ENCODE measurements at places on chromosomes 12 and 14.

GRCh38 chr12:107329569-107330324 is 236.4 kb upstream of the CRY1 start:
- DNase-seq, result no peak

DNA sequence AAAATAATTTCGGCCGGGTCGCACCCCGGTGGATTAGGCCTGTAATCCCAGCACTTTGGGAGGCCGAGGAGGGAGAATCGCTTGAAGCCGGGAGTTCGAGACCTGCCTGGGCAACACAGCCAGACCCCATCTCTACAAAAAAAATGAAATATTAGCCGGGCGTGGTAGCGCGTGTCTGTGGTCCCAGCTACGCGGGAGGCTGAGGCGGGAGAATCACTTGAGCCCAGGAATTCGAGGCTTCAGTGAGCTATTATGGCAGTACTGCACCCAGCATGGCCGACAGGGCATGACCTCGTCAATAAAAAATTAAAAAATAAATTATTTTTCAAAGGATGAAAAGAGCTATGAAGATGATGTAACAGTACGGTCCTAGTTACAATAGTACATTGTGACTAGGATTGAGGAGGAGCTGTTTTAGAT is 523 bp downstream of the GTF2H3 start:
- DNase-seq, result no peak

DNA sequence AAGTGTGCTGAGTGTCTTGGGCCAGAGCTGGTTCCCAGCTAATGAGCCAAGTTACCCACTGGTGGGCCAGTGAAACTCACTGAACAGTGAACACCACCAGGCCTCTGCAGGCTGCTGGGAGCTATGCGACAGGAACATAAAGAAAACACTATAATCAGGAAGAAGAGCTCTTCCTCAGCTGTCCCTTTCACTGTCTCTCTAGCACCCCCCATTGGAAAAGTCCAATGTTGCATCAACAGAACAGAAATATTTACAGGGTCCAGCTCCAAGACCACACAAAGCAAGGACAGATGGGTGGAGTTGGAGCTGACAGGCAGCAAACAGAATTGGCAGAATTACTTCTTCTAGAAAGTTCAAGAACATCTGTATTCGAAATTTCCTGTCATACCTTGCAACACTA is 903.6 kb upstream of the TMEM132C start:
- no peak for DNase-seq

GRCh38 chr14:59627011-59627520 is 50.5 kb upstream of the CCDC175 start:
- DNase-seq, result no peak

DNA sequence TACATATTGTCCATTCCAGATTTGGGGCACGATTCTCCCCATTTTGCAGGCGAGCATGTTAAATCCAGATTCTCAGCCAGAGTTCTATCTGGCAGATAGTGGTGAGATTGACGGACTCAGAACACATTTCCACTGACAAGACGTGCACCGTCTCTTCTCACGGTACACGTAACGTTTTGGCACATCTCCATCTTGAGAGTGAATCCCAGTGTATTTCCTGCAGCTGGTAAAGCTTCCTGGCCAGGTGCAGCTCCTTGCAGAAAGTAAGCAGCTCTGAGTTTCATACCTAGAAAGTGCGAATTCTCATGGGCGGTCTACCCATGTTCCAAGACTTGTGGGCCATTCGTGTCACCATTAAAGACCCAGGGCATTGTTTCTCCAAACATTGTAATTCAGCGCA is 102.6 kb downstream of the TSPAN9 start:
- DNase-seq, result no peak

Measured in muscle of back (tissue), 13 donors.